ENCODE measurements at places on chromosomes 2 and 18.
A peak's percentile ranks its signal among the peaks of the same experiment; 100 is the strongest.

GRCh38 chr2:42342795-42343241 lies 18.2 kb downstream of the COX7A2L start:
- DNase-seq, result no peak

DNA sequence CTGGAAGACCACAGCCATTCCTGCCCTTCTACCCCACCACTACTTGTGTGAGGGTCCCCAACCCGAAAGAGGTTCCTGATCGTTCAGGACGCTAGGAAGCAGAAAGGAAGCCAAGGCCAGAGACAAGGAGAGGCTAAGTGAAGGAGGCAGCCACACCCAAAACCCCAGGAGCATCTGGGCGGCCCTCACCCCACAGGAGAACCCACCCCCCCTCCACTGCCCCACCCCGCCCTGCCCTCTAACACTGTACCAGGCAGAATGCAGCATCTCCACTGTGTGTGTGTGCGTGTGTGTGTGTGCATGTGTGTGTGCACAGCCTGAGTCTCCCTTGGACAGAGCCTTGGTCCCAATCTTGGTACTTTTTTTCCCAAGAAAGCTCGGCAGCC lies 207.5 kb upstream of the HAAO start:
- DNase-seq, result no peak

GRCh38 chr2:95024960-95025405 lies 525 bp upstream of the MAL start:
- DNase-seq, result peak; percentile 25

DNA sequence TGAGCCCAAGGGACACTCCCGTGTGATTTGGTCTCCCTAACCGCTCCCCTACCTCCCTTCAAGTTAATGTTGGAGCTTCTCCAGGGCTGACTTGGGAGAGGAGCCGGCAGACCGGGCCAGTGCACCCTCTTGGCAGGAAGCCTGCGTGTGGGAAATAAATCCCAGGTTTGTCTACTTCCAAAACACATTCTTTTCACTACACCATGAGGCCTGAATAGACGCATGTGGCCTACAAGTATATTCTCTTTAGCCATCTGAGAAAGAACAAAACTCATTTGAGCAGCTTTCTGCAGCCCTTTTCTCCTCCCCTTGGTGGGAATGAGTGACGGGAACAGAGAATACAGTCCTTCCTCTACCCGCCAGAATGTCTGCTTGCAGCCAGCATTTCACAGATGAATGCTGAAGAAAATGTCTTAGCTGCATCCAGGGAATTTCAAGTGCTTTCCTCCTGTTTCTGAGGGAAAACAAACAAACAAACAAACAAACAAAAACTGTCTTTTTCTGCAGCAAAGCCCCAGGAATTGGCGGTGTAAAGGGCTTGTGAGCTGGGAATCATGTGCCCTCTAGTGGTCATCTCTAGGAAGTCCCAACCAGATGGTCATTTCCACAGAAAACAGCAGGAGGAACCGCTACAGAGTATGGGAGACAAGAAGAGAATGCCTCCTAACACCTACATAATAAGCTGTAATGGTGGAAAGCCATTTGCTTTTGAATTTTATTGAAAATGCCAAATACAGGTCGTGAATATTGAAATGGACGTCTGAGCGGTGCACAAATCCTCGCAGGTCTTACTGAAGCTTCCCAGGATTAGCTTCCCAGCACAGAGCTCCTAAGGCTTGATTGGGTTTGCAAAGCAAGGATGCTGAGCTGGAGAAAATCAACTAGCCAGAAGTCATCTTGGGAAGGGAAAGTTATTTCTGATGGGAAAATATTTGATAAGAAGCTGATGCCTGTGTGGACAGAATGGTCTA lies 41.2 kb upstream of the DAPL1 start:
- peak; percentile 5 for DNase-seq

- no peak for DNase-seq
These were observed 808.9 kb downstream of the SUCLG1 start for GRCh38 chr2:83650161-83650560.

DNA sequence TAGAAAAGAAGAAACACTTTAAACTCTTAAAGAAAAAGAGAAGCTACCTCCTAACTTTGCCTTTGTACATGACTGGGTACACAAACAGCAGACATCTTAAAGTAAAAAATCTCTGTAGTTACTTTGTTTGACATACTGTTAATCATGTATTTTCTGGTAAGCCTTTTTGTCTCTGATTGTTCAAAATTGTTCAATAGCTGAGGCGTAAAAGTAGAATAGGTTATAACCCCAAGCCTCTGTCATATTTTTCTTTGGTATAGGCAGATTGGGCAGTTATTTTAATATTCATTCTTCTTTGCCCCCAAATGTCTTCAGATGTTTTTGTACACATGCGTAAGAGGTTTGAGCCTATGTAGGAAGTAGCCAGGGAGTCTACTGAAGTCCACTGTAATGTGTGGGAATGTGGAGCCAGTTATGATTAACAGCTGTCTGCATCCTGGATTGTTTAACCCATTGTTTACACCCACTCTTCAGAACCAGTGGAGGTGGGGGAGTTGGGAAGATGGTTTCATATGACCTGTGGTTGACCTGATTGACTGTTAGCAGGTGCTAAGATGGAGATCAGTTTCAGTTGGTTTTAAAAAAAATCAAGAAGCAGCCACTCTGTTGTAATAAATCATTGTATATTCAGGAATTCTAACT lies 150.5 kb downstream of the TANC1 start:
- DNase-seq, result no peak

GRCh38 chr2:154497019-154497418 lies 201.5 kb upstream of the KCNJ3 start:
- no peak for DNase-seq

DNA sequence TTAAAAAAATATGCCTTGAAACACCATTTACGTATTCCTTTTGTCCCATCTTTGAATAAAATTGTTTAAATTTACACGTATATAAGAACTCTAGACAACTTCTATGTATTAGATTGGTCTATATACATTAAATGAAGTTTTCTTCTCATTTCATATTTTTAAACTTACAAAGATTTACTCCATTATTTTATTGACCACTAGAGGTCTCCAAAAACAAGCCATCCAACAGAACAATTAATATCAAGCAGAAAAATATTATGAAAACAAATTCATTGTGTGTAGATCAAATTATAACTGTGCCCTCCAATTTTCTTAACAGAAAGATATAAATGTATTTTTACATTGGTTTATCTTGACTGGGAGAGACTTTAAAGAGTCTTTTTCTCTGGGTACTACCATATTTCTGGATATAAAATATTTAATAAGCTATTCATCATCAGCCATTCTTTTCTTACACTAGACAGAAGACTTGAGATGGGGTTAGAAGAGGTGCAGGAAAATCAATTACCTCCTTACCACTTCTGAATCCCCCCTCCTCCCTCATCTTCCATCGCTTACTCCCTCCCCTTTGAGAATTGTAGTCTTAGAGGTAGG lies 66.5 kb downstream of the DPP4 start:
- DNase-seq, result no peak

DNA sequence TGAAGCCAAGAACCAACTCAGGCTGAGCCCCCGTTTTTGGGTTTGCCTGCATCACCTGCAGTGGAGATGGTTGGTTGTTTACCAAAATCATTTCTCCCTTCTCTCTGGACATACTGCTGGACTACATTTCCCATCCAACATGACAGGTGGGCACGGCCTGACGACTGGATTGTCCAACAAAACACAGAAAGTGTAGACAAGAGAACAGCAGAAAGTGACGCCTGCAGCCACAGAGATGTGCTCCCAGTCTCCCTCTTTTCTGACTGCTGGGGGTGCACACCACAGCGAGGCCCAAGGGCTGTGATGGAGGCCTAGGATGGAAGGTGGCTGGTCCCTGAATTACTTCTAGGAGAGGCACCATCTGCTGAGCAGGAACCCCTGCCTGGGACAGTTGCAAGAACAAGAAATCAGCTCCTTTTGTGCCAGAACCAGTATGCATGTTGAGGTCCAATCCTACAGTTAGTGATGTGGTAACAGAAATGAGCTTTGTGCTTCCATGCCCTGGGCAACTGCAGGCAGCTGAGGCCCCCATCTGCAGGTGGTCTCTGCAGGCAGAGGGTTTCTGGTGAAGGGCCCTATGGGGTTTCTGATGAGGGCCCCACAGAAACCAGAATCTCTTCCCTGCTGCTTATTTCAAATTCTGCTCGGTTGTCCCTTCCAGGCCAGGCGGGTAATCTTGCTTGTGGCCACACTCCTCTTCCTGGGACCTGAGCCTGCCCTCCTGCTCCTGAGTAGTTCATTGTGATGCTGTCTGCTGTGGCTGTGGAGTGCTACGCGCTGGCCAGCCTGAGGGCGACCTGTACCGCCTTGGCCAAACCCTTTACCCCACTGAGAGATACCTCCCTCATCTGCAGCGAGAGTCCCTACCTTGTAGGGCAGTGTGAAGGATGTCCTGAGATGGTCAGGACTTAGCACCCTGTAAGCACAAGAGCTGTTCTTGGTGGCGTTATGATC lies 168.3 kb downstream of the ASB1 start:
- no peak for DNase-seq

GRCh38 chr2:102130647-102130991 lies 11.9 kb upstream of the IL1R1 start:
- no peak for DNase-seq

- DNase-seq, result no peak
These were observed 57.9 kb downstream of the UGP2 start for GRCh38 chr2:63899639-63900038.

- no peak for DNase-seq
These were observed 60.1 kb upstream of the RBBP8 start for GRCh38 chr18:22872900-22873537.

DNA sequence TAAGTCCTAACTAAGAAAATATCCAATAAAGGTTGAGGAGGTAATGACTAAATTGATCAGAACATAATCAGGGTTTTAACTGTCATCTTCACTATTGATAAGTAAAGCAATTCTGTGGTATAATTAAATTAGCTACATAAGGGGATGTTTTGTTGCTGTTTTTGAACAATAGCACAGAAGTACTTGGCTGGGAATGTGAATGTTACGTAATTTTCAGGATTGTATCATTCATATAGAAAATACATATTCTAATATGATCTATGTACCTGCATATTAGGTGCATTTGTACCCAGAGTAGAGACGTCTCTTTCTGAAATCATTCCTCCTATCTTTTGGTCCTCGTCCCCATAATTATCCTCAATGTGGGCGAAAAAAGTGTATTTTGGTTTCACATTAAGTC lies 109.0 kb downstream of the PIEZO2 start:
- DNase-seq, result no peak

GRCh38 chr2:219158586-219158985 lies 2.0 kb downstream of the NHEJ1 start:
- DNase-seq, result no peak

DNA sequence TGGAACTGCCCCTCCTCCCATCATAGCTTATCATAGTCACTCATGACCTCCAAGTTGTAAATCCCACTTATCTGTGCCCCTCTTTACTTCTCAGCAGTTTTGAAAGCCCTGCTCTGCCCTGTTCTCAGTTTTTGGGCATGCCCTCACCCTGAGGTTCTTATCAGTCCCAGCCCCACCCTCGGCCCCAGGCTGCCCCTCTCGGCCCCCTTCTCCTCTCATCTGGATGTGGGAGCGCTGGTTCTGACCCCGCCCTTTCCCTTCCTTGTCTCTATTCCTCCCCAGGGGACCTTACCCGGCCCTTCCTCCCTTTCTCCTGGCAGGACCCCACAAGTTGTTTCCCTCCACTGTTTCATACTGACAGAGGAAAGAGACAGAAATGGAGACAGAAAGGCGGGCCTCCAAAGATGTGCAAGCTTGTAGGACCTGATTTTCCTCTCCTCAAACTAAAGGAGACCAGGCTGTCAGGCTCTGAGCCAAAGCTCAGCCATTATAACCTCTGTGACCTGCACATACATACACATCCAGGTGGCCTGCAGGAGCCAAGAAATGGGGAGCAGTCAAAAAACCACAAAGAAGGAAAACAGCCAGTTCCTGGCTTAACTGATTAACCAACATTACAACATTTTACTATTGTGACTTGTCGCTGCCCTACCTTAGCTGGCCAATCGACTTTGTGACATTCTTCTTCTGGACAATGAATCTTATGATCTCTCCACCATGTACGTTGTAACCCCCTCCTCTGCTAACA lies 171.0 kb upstream of the HS6ST1 start:
- no peak for DNase-seq

DNA sequence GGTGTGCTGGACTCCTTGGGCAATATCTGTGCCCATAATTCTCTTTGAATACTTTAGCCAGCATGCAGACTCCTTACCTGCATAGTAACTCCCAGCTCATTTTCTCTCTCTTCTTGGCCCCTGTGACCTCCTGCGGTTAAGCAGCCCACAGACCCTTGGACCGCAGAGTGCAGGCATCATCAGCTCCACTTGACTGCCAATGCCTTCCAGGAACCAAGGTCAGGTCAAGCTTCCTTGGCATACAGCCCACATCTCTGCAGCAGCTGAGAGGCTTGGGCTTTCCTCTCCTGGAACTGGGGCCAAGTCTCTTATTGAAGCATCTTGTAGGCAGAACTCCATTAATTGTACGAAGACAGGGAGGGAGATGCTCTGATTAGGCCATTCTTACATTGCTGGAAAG lies 130.1 kb upstream of the PIEZO2 start:
- no peak for DNase-seq

DNA sequence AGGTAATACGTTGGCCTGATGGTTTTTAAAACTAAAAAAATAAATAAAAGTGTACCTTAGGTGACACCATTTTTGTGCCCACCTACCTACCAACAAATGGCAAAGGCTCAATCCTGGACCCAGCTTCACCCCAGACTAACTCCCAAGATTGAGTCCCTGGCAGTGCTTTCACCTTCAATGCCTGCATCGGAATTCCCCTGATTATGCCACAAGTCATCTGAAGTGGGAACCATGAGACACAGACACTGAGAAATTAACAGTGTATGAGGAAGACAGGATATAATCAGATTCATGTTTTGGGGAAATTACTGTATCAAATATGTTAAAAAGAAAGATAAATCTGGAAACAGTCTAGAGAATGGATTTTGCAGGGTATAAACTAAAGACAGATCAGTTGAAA lies 41.6 kb downstream of the ZBTB14 start:
- DNase-seq, result no peak

GRCh38 chr2:76075126-76075525 lies 364.4 kb upstream of the GCFC2 start:
- no peak for DNase-seq

DNA sequence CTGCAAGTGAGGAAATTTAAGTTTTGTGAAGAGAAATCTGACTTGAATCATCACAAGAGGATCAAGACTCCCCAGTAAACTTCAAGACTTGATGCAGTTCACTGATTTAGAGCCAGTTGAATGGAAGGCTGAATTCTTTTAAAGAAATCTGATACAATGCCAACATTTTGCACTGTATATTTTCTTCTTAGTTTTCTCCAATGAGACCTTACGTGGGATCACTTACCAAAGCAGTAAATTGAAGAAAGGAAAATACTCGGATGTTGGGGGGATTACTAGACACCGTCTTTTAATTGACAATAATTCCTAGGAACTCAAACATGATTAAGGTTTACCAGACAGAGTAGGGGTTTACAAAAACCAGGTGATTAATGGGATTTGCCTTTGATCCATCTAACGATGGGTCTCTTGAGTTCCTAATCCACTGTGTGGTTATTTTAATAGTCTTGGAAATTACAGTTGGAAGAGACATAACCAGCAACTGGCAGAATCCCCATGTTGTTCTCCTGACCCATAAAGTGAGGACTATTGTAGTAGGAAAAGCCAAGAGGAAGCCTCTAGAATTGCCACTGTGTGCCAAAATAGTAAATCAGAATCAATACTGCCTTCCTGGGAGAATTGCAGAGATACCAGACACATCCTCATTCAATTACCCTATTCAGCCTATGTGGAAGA lies 354.5 kb downstream of the PID1 start:
- no peak for DNase-seq

- DNase-seq, result no peak
These were observed 577 bp upstream of the TANC1 start for GRCh38 chr2:158967731-158968395.

GRCh38 chr18:28736223-28736622 lies 559.3 kb upstream of the CDH2 start:
- no peak for DNase-seq
